Stimulated activated CD8-positive, alpha-beta memory T cell treated with anti-CD3 and anti-CD28 coated beads, Interleukin-4, amount 100 ng/mL, for 48 hours (primary cell): ENCODE measurements at places on chromosomes 4 and X.
A peak's percentile ranks its signal among the peaks of the same experiment; 100 is the strongest.

DNA sequence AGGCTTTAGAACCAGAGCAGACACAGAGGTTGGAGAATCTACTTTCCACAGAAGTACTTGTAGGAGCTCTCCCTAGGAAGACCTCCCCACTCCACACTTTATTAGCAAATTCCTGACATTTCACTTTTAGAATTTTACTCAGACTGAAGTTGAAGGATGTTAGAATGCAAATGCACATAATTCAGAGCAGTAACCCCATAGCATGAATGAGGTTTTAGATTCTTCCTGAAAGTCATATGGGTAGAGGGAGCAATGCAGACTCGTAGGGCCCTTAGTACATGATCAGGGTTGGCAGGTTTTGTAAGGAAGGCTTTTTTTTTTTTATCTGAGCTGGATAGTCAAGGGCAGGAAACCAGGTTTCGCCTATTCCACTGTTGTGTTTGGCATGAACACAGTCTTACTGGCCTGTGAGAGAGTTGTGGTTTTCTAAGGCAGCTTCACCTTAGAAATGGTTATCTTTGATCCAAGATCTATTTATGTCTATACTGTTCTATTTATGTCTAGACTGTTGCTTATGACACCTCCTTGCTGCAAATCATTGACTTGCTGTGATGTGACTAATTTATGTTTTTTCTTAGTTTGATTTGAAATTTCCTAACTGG lies 48.9 kb downstream of the SPATA18 start:
- no peak for DNase-seq

DNA sequence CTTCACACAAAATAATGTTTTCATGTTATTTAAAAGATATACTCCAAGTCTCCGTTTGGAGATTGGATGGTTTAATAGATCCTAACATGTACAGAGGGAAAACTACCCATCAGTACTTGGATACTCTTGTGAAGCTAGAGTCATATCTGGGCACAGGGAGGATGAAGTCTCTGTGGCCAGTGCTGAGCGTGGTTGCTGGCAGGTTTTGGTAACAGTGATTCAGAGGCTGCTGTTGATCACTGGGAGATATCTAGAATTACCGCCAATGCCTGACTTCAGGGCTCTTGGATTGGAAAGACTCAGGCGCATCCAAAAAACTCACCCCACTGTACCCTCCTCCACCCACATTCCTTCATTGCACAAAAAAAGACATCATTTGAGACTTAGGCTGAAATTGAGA lies 107.2 kb upstream of the PGRMC2 start:
- DNase-seq, result no peak

GRCh38 chrX:71870208-71871098 lies 40.2 kb upstream of the NHSL2 start:
- no peak for DNase-seq

- no peak for DNase-seq
These were observed 112.7 kb downstream of the FAM53A start for GRCh38 chr4:1571165-1572009.

GRCh38 chr4:158809611-158810486 lies 41.0 kb downstream of the FNIP2 start:
- no peak for DNase-seq

- DNase-seq, result no peak
These were observed 60.8 kb upstream of the TBC1D9 start for GRCh38 chr4:140816806-140817510.

DNA sequence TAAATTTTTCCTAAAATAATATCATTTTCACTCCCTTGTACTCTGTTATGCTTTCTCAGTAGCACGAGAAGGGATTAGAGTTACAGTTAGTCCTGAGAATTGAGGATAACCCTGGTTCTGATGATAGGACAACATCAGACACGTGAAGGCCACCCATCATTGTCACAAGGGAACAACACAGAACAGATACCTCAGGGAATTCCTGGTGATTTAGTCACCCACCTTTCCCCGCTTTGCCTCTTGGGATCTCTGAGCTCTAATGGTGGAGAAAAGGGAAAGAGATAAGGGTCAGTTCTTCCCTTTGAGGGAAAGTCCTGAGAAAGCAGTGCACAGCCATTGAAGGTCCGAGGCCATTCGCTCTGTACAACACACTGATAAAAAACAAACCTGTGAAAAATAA lies 112.3 kb upstream of the GALNT7 start:
- no peak for DNase-seq

DNA sequence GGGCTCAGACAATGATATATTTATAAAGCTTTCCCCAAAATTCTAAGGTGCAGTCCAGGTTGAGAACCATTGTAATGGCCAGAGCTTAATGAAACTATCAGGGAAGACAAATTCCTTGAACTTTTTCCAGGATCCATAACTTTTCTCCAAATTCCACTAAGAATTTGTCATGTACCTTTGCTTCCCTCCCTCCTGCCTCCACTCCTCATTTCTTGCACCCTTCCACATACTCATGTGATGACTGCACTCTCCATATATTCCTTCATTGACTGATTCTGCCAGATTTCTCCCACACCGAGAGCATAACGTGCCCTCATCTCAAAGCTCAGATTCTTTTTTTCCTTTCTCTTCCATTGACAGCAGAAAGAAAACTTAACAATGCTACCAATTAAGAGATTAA lies 20.9 kb upstream of the AMELX start:
- no peak for DNase-seq

DNA sequence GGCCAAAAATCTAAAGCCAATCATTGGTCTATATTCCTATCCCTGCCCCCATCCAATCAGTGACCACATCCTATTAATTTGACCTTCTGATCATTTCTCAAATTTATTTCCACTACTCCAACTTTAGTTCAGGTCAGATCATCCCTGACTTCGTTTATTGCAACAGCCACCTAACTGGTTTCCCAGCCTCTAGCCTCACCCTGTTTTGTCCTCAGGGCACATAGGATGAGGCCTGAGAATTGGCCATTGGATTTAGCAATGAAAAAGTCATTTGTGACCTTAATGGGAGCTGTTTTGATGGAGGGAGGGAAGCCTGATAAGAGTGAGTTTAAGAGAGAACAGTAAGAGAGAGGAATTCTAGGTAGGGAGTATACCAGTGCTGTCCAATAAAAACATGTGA lies 155.0 kb downstream of the AMMECR1 start:
- DNase-seq, result no peak

- DNase-seq, result no peak
These were observed 46.1 kb upstream of the CENPE start for GRCh38 chr4:103244251-103244650.

DNA sequence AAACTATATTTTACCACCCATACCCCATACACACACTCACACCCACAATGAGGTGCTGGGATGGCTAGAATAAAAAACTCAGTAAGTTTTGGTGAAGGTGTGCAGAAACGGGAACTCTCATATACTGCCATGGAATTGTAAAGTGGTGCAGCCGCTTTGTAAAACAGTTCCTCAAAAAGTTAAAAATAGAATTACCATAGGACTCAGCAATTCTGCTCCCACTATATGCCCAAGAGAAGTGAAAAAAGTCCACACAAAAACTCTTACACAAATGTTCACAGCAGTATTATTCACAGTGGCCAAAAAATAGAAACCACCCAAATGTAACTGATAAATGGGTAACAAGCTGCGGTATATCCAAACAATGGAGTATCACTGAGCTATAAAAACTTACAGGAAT lies 6.5 kb downstream of the CENPU start:
- no peak for DNase-seq

GRCh38 chr4:123603165-123603564 lies 206.6 kb downstream of the SPRY1 start:
- no peak for DNase-seq

- DNase-seq, result no peak
These were observed 622.9 kb downstream of the PCDH7 start for GRCh38 chr4:31343061-31343460.

- peak; percentile 30 for DNase-seq
These were observed 409.0 kb downstream of the BCOR start for GRCh38 chrX:39688576-39689375.

DNA sequence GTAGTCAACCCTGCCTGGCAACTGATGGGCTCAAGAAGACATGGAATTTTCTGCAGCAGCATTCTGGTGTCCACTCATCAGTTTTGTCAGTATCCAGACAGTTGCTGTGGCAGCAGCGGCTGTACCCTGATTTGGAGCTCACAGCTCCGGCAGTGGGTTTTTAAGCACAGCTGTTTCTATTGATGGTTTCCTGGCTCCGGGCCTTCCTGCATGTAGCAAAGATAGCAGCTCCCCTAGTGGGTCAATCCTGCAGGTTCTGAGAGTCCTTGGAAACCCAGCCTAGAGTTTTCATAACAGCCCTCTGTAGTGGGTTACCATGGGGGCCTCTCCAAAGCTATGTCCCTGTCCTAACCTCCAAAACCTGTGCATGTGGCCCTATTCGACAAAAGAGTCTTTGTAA lies 84.0 kb upstream of the ATP6AP2 start:
- no peak for DNase-seq

DNA sequence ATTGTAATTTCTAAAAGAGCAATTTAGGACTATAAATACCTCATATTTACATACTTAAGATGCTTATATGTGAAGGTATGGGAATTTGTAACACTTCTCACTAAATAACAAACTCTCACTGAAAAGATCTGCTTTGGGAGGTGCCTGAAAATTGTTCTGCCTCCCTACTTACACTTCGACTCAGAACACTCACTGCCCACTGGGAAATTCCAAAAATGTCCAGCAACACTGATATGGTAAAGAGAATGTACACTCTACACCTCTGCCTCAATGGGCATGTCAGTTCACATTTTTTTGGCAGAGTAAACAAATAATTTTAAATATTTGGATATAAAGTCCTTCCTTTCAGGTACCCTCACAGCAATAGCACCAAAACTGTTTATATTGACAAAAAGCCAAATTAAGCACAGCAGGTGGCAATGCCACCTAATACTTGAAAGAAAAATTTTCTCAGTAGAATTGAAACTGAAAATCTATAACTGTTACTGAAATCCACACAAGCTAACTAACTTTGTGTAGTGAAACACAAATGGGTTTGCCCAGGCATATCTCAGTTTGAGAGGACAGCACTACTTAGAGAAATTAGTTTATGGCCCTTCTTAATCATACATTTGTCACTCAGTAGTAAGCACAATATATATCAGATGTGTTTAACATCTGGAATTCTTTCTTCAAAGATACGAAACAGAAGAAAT lies 67.1 kb downstream of the PRDM5 start:
- DNase-seq, result no peak

GRCh38 chr4:46994007-46994405 lies 625 bp upstream of the GABRA4 start:
- DNase-seq, result no peak

GRCh38 chr4:61085534-61085933 lies 114.6 kb upstream of the ADGRL3 start:
- no peak for DNase-seq

GRCh38 chr4:10007436-10007740 lies 13.9 kb downstream of the SLC2A9 start:
- DNase-seq, result no peak
